ENCODE measurements at places on chromosomes 1 and 21.
A peak's percentile ranks its signal among the peaks of the same experiment; 100 is the strongest.

DNA sequence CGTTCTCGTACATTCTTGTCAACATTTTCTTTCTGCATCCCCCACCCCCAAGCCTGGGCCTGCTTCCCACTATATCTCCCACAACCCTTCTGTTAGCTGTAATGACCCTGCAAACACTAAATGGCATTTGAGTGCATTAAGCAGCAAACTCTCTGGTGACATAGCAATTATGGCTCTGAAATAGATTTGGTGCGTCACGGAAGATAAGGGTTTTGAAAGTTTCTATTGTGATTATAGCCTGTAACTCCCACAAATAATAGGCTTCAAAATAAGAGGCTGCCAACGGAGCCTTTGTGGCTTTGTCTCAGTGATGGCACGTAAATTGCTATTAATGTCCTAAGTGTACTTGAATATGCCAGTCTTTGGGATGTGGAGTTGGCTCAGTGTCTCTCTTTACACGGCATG is 277.6 kb downstream of the PBX1 start:
- DNase-seq: no peak

DNA sequence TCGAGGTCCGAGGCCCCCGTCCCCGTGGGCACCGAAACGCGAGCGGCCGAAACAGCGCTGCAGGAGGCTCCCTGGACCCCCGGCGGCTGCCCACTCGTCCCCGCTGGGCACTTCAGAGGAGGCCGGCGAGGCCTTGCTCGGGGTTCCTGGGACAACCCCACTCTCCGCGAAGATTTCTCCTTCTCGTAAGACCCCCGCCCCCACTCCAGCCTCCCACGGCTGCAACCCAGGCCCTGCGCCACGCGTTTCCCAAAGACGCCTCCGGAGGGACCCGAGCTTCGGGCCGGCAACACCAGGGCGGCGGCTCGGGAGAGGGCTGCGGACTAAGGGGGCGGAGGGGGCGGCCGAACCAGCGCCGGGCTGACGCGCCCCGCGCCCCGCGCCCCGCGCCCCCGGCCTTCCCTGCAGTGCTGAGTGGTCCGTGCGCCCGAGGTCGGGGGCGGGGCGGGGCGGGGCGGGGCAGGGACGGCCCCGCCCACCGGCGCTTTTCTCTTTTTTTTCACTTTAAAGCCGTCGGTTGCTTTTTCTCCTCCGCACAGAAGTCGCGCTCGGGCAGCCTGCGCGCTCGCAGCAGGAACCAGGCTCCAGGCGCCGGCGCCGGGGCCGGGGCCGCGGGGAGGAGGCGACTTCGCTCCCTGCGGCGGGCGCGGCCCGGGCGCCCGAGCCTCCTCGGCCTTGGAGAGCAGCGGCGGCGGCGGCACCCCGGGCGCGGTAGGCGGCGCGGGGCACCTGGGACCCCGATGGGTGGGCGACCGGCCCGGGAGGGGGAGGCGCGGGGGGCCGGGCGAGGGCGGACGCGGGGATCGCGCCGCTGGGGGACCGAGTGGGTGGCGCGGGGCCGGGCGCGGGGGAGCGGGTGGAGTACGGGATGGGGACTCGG is at the start of gene SPSB1:
Gene SPSB1, plus strand, starts transcription at position 534 of the 880 bp plus-strand sequence. CDS start 62,998 bp downstream, outside the sequence.
- DNase-seq: peak; percentile 95

DNA sequence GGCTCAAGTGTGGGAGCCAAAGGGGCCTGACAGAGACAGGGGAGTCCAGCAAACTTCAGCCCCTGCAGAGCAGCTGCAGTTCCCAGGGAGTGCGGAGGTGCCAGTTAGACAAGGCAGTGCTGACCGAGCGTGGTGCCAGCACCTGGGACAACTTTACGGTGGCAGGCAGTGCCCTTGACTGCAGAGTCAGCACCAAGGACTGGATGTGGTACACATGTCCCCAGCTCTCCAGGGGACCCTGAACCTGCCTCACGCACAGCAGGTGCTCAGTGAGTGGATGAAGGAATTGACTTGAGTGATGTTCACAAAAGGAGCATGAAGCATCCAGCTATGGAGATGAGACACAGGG is 296.5 kb downstream of the SIPA1L2 start:
- no peak for DNase-seq

GRCh38 chr1:24990779-24991641 is 60.9 kb upstream of the RUNX3 start:
- DNase-seq: no peak

- no peak for DNase-seq
Observed at GRCh38 chr1:229841230-229841629, 215.2 kb downstream of the URB2 start.

GRCh38 chr1:76659171-76659940 is 207.9 kb upstream of the ST6GALNAC5 start:
- DNase-seq: no peak

DNA sequence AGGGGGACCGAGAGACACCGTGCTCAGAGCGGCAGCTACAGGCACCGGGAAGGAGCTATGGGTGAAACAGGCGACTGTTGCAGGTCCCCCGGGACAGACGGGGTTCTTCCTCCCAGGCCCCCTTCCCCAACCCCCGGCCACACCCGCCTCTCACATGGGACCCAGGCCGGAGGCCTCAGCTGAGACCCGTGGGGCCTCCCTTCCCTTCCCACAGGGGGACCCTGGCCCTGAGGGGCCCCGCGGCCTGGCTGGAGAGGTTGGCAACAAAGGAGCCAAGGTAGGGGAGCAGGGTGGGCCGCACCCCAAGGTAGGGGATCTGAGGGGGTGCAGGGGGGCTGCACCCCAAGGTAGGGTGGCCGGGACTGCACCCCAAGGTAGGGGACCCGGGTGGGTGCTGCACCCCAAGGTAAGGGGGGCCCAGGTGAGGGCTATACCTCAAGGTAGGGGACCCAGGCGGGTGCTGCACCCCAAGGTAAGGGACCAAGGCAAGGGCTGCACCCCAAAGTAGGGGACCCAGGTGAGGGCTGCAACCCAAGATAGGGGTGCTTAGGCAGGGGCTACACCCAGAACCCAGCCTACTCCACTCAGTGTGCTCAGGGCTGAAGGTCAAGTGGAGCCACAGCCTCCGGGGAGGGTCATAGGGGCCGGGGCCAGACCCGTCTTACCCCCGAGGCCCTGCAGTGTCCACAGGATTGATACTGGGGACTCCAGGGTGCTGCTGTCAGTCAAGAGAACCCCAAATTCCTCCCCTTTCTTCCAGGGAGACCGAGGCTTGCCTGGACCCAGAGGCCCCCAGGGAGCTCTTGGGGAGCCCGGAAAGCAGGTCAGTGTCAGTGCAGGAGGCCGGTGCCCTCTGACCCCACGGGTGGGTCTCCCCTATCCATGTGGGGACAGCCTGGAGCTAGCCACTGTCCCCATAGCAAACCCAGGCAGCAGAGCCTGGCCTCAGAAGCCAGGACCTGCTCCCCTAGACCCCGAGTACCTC is 22.7 kb downstream of the COL6A2 start:
- peak; percentile 76 for DNase-seq

GRCh38 chr21:45192332-45192731 is 95.4 kb downstream of the POFUT2 start:
- no peak for DNase-seq

- DNase-seq: peak; percentile 78
Observed at GRCh38 chr1:159429074-159429861, 2.7 kb upstream of the OR10J4 start.

DNA sequence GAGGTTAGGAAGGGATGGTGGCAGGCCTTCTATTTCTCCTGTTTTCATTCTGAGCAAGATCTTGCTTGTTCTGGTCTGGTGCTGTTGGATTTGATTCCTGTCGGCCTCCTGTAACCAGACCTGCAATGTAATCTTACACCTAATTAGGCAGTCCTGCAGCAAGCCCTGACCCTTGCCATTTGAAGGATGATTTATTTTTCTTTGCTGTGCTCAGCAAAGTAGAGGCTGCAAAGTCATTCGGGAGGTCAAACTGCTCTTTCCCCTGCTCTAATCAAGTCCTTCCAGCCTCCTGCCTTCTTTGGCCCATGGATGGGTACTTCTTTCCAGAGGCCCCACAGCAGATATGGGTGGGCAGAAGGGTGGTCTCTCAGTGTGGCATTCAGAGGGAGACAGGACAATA is 417.7 kb upstream of the USP24 start:
- no peak for DNase-seq

DNA sequence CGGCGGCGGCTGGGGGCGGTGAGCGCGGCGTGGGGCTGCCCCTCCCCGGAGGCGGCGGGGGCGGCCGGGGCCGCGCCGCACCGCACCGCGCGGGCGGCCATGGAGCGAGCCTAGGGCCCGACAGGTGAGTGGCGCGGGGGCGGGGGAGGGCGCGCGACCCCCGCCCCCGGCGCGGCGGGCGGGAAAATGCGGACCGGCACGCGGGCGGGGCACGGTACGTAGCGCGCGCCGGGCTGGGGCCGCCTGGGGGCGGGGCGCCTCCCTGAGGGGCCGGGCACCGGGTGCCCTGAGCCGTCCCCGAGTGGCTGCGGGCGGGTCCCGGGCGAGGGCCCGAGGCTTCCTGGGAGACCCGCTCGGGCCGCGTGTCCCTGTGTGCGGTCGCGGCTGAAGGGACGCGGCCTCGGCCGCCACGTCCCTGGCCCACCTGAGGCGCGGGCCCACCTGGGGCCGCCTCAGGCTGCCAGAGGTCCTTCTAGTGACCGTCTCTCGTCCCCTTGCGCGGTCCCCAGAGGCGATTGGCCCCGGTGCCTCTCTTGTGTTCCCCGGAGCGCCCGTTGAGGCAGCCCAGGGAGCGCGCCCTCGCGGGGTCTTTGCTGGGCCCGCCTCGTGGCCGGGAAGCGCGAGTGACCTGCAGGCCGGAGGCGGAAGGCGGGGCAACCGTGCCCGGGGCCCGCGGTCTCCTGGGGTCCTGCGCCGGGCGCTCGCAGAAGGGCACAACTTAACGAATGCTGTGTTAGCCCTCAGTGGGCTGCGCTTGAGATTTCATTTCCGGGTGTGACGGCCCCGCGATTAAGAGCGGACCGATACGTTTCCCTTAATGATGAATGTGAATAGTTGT is 500 bp downstream of the FAM20B start:
- DNase-seq: peak; percentile 91
